8988T (cell line): ENCODE measurements at places on chromosomes 12 and 14.

DNA sequence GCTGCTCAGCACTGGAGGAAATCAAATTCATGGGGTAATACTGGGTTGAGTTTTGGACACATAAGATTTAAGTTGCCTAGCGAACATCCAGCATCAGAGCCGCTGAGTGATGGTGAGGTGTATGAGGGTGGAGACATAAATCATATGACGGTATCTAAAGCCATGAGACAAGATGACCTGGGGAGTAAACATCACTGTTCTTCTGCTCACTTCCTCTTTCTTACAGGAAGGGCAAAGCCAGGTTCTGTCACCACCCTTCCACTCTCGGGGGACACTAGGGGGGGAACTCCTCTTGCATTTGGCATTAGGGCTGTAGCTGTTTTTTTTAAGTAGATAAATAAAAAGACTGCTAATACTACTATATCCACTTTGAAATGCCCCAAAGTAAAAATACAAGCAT is 24.0 kb downstream of the PRDM4 start:
- DNase-seq = no peak

- DNase-seq = no peak
These were observed 137.3 kb downstream of the CEP83 start for GRCh38 chr12:94322346-94322745.

DNA sequence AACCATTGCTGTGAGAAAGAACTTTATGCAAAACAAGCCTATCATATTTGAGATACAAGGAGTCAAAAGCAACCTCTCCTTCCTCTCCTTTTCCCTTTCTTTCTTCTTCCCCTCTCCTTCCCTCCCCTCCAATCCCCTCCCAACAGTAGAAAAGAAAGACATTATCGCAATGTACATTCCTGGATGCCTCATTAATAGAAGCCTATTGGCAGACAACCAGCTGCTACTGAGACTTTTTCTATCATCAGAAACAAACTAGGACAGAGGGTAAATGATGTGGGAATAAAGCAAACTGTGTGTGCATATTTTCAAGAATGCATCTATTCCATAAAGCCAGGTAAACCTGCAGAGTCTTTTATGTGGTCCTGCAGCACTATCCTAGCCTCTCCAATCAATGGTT is 237.2 kb downstream of the ITPR2 start:
- DNase-seq = no peak

DNA sequence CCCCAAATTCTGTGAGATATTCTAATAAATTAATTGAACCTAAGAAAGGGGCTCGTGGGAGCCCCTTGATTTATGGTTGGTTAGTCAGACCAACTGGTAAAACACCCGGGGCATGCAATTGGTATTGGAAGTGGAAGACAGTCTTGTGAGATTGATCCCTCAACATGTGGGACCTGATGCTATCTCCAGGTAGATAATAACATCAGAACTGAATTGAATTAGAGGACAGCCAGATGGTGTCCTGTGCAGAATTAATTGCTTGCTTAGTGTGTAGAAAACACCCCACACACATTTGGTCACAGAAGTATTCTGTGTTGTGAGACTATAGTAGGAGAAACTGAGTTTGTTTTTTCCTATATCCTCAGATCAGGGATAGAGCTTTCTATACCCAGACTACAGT is 22.0 kb downstream of the PYROXD1 start:
- DNase-seq = no peak

DNA sequence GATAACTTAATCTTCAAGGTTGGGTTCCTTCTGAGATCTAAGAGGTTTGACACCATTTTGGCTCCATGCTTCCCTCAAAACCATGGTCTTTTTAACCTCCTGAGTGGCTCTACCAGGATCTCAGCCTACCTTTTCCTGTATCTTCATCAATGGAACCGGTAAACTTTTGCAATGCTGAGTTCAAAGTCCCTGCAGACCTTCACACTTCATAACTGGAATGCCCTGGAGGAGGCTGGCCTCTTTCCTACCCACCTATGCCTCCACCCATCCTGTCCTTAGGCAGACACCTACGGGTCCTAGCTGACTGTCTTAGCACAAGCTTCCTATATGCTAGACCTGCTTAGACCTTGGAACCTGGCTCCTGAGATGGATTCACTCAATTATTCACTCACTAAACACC is 89.5 kb upstream of the EEA1 start:
- no peak for DNase-seq

GRCh38 chr14:58730792-58731464 is 93.2 kb downstream of the DACT1 start:
- no peak for DNase-seq

GRCh38 chr12:118237052-118237665 is 101.2 kb downstream of the PEBP1 start:
- DNase-seq = no peak

- DNase-seq = no peak
These were observed 209.6 kb downstream of the MED13L start for GRCh38 chr12:116067892-116068291.

DNA sequence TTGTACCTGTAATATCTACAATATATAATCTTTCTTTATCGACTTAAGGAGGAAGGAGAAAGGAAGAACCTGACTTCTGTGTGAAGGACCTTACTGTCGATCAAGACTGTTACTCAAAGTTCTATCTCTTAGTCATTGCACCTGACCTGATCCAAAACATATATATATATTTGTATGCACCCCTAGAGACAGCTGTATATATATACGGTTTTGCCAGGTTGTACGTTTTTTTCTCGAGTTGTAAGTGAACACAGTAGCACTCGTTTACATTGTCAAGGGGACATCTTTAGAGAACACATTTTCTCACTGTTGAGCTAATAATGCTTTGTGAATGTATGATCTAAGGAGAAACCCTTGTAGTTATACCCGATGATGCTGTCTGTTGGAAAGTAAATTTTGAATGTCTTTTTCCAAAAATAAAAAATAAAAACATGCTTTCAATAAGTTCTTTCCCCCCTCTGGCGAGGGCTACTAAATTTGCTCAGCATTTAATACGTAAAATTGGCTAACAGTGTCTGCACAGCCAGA is 536 bp upstream of the SLC35E3 start:
- DNase-seq = no peak

- no peak for DNase-seq
These were observed 334.9 kb downstream of the SNAPC1 start for GRCh38 chr14:62097072-62097471.

- peak; percentile 54 for DNase-seq
These were observed 79.9 kb downstream of the BCL11B start for GRCh38 chr14:99192028-99192621.
